Gastroesophageal sphincter (tissue), 4 donors: ENCODE measurements at places on chromosomes 3 and 15. TPM values are rescaled to one million over a fixed set of nuclear protein-coding genes. Genes with fewer than 3 reads are reported as not detected.

- no peak for ATAC-seq
Observed at GRCh38 chr3:63585927-63586326, 66.5 kb upstream of the SNTN start.

DNA sequence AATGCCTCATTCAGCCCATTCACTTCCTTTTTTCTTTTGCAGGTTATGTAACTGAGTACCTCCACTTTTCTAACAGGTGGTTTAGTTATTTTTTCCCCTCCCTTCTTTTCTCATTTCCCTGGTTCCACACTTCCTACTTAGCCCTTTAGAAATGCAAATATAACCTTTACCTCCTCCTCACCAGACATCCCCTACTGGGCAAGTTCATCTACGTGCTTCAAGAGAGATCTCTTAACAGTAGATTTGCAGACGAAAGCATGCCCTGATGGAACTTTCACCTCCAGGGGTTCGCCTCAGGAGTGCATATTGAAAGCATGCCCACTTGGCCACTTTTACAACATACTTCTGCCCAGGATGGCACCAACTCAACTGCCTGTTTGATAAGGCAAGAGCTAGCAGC, 314.1 kb upstream of the LRRC3B start:
- no peak for ATAC-seq

- no peak for ATAC-seq
Observed at GRCh38 chr3:168205451-168205850, 109.7 kb upstream of the GOLIM4 start.

GRCh38 chr3:134864636-134865035, 69.6 kb downstream of the EPHB1 start:
- ATAC-seq: no peak

DNA sequence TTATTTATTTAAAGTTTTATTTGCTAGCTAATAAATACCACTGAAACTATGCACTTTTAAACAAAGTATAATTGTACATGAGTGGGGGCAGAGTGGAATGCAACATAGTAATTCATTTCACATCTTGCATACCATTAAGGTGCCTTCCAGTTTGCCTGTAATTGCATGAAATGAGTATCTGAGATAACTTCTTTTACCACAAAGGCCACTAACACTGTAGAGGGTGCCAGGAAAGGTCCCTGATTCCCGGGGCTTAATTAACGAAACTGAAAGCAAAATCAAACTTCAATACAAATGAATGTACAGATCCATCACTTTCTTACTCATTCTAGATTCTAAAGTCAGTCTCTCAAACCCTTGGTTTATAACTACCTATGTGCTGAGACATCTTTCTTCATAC, 2.1 kb downstream of the CD47 start:
- no peak for ATAC-seq

GRCh38 chr15:60511351-60512031, 32.5 kb upstream of the ICE2 start:
- ATAC-seq: no peak

DNA sequence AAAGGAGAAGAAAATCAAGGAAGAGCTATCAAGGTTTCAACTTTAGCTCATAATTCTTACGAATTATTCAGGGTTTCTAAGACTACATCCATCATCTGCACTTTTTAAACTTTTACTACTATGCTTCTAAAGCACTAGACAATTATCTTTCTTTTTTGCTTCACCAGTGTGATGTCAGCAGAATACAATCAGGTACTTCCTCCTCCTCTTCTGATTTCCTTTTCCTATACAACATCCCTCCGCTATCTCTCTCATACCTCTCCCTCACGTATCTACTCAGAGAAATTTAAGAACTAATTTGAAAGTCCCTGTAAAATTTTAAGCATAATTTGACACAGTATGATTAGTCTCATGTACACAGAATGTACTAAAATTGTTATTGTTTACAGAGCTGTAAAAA, 47.3 kb upstream of the USP50 start:
- no peak for ATAC-seq

GRCh38 chr3:16478516-16478915, 35.0 kb downstream of the RFTN1 start:
- ATAC-seq: peak; percentile 59

SAXO2 gene
- 0.27 TPM for total RNA-seq

GCSAM gene
- total RNA-seq: not detected
